ENCODE measurements at places on chromosomes 1 and 21.

DNA sequence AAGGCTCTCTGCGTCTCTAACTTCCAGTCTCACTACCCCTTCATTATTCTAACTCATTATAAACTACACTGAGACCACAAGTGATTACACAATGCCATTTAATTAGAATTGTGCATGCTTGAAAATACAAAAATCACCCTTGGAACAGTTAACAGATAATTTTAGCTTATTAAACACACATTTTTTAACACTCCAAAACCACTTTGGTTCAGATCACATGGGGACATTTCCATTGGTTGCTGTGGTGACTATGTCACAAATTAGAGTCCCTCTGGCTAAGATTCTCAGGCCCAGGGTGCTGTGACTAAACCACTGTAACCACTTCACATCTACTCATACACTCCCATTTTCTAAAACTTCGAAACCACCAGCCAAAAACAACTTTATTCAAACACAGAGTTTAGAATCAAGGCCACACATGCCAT is 43.0 kb downstream of the JAK1 start:
- DNase-seq, result no peak

DNA sequence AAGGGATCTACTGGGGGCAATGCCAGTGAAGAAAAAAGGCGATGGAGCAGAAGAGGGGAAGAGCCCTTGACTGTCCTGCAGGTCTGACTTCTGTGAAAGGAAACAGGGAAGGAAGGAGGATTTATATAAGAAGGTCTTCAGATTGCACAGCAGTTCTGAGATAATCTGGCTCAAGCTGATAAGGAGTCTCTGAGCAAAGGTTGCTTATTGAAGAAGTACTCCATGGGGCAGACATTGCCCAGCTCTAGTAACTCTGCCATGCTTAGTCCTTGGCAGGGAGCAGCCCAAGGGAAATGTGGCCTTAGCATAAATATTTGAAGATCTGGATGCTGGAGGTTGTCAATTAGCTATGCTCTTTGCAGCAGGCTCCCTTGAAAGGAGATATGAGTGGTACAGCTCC is 15.9 kb upstream of the TTF2 start:
- no peak for DNase-seq

DNA sequence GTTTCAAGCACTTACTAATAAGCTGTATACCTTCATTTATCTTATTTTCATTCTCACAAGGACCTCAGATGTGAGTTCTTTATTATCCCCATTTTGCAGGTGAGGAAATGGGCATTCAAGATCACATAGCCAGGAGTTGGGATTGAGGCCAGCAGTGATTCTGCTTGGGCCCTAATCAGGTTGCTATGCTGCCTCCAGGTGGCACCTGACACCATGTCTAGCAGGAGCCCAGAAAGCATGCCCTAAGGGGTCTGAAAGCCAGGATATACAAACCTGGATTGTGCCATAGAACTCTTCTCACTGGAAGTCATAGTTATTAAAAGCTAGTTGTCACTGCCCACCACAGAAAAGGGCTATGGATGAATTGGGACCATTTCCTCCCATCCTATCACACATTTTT is 61.1 kb downstream of the FYB2 start:
- no peak for DNase-seq

DNA sequence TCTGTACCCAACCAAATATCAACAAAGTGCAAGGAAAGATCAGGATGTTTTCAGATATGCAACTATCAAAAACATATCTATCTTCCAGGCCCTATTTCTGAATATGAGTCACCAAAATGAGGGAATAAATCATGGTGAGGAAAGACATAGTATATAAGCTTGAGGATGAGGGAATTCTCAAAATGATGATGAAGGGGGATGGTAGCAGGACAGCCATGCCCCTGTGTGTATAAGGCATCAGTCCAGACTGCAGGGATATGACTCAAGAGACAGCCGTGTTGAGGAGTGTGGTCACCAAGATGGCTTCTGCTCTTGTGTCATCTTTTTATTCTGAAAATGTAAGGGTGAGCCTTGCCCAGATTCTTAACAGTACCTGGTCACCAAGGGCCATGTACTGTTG is 4.4 kb upstream of the WDR64 start:
- DNase-seq, result no peak

DNA sequence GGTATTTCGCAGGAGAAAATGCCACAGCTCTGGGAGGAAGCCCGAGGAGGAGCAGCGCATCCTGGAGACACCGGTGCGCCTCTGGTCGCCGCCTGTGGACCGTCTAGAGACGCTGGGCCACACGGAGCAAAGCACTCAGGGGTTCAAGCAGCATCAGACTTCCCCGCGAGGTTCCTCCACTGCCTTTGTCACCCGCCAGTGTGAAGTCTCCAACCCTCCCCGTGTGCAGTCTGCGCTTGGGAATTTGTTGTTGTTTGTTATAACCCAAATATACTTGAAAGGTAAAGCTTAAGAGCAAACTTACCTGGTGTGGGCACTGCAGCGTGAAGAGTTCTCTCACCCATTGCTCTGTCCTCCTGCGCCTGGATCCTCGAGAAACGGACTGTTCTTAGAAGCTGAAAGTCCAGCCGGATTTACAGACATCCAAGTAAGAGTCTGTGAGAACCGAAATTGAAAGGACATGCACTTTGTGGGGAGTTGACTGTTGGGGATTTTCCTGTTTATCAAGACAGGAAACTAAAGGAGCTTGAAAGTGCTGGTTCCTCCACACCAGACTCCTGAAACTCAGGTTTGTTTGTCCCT is at the start of gene GBP4:
Gene GBP4, minus strand, starts transcription at position 452 of the 582 bp plus-strand sequence. Its CDS starts 108 bp downstream, at position 344.
- no peak for DNase-seq

DNA sequence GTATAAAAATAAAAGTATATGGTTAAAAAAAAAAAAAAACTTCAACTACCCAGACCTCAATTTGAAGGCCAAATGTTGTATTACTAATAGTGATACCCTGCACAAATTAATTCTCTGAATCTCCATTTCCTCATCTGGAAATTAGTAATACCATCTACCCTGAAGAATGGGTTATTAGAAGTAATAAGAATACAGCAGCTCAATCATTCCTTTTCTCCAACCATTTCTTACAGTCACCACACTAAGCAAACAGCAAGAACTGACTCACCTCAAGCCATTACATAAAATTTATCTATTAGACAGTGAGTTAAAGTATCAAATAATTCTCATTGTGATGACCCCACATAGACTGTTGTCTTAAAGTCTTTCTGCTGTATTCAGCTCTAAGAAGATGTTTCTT is 39.6 kb downstream of the RERE start:
- DNase-seq, result no peak

- DNase-seq, result no peak
These were observed 14.0 kb upstream of the RAP1A start for GRCh38 chr1:111605576-111605975.

GRCh38 chr1:35958558-35958957 is 27.7 kb downstream of the AGO3 start:
- DNase-seq, result no peak

- no peak for DNase-seq
These were observed 3.5 kb downstream of the GRHL3 start for GRCh38 chr1:24322470-24323177.

DNA sequence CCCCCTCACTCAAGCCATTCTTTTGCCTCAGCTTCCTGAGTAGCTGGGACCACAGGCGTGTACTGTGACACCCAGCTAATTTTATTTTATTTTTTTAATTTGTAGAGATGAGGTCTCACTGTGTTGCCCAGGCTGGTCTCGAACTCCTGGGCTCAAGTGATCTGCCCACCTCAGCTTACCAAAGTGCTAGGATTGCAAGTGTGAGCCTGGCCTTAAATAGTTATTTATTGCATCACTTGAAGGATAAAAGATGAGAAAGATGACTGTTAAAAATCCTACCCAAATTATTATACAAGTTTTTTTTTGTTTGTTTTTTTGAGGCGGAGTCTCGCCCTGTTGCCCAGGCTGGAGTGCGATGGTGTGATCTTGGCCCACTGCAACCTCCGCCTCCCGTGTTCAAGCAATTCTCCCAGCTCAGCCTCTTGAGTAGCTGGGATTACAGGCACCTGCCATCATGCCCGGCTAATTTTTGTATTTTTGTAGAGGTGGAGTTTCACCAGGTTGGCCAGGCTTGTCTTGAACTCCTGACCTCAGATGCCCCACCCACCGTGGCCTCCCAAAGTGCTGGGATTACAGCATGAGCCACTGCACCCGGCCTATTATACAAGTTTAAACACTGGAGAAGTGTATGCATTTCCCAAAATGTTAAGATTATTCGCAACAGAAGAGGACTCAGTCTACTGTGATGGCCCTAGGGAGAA is 2.3 kb downstream of the UTP11 start:
- DNase-seq, result no peak

- no peak for DNase-seq
These were observed 493 bp downstream of the DISC1 start for GRCh38 chr1:231626951-231627614.

GRCh38 chr1:222656391-222657155 is 38.7 kb downstream of the MIA3 start:
- no peak for DNase-seq

- DNase-seq, result no peak
These were observed 461.8 kb upstream of the CXADR start for GRCh38 chr21:17051054-17051453.

DNA sequence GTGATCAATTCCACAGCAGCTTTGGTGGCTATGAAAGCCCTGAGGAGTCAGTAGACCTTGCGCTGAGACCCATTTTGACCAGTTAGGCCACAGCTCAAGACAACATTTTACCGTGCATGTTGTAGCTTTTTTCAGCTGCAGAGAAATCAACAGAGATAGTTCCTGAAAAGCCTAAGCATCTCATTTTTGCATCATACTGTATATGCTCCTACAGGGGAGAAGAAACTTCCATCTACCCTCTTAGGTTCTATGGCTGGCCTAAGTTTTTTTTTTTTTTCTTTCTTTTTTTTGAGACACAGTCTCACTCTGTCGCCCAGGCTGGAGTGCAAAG is 24.8 kb upstream of the EYA3 start:
- DNase-seq, result peak; percentile 29

GRCh38 chr1:156054500-156055280 is at the start of gene LAMTOR2:
LAMTOR2 (plus strand) TSS chr1:156054782; CDS start chr1:156054890, 108 bp downstream.
- peak; percentile 94 for DNase-seq

GRCh38 chr1:231121533-231121932 is 40.3 kb upstream of the TRIM67 start:
- DNase-seq, result no peak

GRCh38 chr1:176719447-176719846 is 256.5 kb downstream of the PAPPA2 start:
- no peak for DNase-seq

DNA sequence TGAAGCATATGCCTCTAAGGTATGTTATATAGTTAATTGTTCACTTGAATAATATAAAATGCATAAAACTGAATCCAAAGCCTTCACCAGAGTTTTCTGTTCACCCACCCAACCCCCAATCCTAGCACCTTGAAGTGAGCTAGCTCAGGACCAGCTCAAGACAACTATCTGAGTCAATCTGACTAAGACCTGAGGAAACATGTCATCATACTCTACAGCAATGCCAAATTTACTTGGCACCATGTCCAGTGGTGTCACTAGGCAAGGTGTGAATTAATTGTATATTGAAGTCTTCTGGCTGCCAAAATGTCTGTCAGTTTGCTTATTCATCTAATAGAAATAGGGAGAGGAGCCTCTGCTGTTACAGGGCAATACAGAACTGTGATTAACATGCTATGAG is 3.8 kb downstream of the DNASE2B start:
- DNase-seq, result no peak

- no peak for DNase-seq
These were observed 10.1 kb downstream of the EXTL1 start for GRCh38 chr1:26031611-26032220.

Data from hematopoietic multipotent progenitor cell treated with erythropoietin and hydrocortisone succinate and interleukin-3 and kit ligand, for 15 days (in vitro differentiated cells).